AG04450 (cell line): ENCODE measurements at places on chromosomes 5 and 9.

DNA sequence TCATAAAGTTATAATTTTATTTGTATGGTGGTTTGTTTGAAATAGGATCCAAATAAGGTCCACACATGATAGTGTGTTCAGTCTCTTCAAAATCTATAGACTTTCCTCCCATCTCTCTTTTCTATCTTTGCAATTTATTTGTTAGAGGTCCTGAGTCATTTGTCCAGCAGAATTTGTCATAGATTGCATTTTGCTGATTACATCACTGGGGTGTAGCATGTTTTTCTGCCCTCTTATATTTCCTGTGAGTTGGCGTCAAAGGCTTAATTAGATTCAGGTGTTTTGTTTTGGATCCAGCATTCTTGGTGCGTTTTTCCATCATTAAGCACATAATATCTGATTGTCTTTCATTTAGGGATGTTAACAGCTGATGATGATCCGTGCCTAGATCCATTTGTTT, 15.0 kb downstream of the CYFIP2 start:
- no peak for DNase-seq

GRCh38 chr9:130912932-130913598, 16.5 kb upstream of the QRFP start:
- no peak for DNase-seq

DNA sequence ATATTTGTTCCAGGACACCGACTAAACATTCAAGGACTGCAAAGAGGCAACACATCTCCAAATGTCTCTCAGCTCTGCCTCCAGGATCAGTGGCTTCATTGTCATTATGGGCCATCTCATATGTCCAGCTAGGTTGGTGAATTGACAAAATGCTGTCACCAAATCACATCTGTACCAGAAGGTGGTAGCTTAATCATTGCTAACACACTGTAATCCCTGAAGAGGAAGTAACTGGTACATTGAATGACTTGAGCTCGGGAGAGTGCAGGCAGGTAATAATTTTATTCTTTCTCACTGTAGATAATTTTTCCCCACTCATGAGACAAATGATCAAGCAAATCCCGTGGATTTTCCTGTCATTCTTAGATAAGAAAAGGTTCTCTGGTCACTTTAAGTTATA, 169.8 kb downstream of the SEMA6A start:
- no peak for DNase-seq

GRCh38 chr5:149674686-149675085, 55.4 kb upstream of the PPARGC1B start:
- DNase-seq = no peak

- DNase-seq = no peak
Measured at GRCh38 chr9:76323490-76323889, 70.7 kb downstream of the RFK start.

GRCh38 chr9:127574072-127574993, 37.7 kb upstream of the STXBP1 start:
- no peak for DNase-seq

- no peak for DNase-seq
Measured at GRCh38 chr9:38160613-38161215, 91.7 kb upstream of the SHB start.

DNA sequence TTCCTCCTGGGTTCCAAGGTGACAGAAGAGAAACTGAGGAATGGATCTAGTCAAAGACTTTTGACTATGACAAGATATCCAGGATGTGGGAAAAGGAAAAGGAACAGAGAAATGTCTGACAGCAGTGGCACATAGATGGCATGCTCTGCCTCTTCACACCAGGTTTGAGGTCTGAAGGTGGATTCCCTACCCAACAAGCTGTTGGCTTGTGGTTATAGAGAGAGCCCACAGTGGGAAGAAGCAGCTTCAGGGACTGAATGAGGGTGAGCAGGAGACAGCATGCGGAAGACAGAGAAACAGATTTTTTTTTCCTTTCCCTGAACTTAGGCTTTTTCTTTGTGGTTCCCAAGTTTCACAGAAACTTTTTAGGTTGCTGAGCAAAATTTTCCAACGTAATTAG, 20.6 kb downstream of the IFNW1 start:
- DNase-seq = no peak
